ENCODE measurements at places on chromosomes 2 and 18.

- no peak for DNase-seq
Observed at GRCh38 chr2:54960164-54960563, 90.1 kb downstream of the RTN4 start.

GRCh38 chr18:39208729-39209128 lies 1643.1 kb upstream of the CELF4 start:
- DNase-seq, result no peak

- no peak for DNase-seq
Observed at GRCh38 chr2:173235947-173236803, 118.5 kb upstream of the CDCA7 start.

GRCh38 chr2:231161252-231161839 lies 36.5 kb upstream of the HTR2B start:
- DNase-seq, result no peak

DNA sequence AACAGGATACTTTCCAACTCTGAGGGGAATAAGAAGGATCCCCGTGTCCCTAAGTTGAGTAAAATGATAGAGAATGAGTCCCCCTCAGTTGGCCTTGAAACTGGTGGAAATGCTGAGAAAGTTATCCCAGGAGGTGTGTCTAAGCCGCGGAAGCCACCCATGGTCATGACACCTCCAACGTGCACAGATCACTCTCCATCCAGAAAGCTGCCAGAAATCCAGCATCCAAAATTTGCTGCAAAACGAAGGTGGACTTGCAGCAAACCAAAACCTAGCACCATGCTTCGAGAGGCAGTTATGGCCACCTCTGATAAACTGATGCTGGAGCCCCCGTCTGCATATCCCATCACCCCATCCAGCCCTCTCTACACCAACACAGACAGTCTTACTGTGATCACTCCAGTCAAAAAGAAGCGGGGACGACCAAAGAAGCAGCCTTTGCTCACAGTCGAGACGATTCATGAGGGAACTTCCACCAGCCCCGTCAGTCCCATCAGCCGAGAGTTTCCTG lies 270.1 kb downstream of the SETBP1 start:
- no peak for DNase-seq

- DNase-seq, result no peak
Observed at GRCh38 chr2:206556357-206556949, 85.8 kb upstream of the FAM237A start.

GRCh38 chr2:47006374-47007222 lies 91.0 kb upstream of the MCFD2 start:
- no peak for DNase-seq

DNA sequence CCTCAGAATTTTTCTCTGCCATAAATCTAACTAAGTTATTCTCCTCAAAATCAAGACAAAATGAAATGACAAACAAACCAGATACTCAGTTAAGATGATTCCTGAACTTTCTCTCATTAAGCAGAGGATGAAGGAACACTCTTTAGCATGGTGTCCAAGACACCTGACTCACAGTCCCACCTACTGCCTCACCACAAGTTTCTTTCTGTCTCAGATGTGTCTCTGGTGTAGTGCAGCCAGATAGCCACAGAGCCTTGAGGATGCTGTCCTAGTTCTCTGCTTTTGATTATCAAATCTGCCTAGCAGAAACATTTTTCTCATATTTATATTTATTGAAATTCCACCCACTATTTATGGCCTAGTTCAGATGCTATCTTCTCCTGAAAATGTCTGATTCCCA lies 103.6 kb upstream of the TMEM200C start:
- no peak for DNase-seq

DNA sequence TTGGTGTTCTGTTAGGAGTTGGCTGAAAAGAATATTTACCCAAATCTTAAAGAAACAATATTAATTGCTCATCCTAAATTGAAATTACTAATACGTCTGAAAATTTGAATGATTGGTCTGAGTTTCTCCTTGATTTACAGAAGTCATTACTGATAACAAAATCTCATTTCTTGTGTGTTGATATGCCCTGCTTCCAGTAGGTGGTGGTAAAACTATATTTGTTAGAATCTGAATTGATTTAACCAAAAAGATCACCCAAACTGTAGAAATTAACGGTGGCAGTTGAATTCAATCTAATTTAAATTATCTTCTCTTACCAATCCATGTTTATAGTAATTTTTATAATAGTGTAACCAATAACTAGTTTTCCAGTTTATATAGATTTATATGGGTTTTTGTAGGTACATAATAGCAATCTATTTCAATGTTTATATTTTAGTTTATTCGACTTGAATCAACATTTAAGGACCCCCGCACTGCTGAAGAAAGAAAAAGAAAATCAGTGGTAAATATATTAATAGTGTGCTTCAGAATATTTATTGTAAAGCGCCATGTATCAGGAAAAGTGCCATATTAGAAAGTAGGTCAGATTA lies 38.3 kb downstream of the PAPOLG start:
- DNase-seq, result no peak
